ENCODE measurements at places on chromosomes 6 and 20.

GRCh38 chr6:43125119-43125518 lies 46.0 kb upstream of the SRF start:
- DNase-seq, result no peak

DNA sequence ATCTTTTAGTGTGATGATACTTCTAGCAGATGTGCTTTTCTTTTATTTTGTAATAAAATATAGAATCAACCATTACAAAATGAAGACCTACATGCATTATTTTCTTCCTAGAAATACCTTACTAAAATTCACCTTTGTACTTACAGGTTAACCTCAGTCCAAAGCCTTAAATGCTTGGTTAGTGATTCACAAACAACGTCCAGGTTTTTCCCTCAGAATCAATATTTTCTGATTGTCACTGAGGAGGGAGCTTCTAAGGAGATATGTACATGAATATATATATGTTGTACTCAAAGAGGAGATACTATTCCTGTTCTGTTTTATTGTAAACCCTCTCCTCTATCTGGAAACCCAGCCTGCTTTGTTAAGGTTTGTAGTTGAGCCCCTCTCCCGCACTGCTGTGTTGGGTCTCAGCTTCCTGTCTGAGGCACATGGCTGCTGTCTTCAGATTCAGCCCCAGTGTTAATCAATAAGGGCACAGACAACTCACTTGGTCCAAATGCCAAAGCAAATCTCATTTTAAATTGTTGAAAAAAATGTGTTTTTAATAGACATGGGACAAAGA lies 33.9 kb upstream of the HS3ST5 start:
- DNase-seq, result no peak

DNA sequence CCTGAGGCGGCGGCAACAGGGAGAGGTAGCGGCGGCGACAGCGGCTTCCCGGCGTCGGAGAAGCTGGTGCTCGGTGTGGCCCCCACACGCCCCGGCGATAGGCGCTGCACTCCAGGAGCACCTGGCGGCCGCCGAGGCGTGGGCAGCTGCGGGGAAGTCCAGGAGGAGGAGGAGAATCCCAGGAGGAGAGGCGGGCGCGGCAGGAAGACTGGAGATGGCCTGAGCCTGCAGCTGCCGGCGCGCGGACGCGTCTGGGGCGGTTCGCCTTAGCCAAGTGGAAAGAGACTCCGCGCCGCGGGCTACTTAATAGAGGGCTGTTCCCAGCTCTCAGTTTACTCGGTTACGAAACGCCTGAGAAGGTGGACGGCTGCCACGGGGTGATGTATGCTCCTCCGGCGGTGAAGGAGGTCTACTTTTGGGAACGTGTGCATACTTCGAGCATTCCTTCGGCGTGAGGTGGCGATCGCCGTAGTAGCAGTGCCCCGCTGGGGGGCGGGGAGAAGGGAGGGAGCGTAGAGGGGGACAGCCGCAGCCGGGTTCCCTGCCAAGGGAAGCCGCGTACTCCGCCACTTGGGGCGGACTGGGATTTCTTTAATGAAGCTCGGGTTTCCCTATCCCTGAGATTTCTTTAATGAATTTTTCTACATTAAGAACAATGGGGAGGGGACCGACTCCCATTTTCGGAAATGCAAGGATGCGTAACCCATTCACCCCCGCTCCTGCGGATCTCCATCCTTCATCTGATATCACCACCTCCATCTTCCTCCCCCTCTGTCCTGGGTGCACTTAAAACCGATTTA lies at the start of gene COL12A1:
TSS of gene COL12A1 (minus strand) at position 278 of the 800 bp plus-strand sequence. CDS start 3,261 bp downstream, outside the sequence.
- DNase-seq, result peak; percentile 53

DNA sequence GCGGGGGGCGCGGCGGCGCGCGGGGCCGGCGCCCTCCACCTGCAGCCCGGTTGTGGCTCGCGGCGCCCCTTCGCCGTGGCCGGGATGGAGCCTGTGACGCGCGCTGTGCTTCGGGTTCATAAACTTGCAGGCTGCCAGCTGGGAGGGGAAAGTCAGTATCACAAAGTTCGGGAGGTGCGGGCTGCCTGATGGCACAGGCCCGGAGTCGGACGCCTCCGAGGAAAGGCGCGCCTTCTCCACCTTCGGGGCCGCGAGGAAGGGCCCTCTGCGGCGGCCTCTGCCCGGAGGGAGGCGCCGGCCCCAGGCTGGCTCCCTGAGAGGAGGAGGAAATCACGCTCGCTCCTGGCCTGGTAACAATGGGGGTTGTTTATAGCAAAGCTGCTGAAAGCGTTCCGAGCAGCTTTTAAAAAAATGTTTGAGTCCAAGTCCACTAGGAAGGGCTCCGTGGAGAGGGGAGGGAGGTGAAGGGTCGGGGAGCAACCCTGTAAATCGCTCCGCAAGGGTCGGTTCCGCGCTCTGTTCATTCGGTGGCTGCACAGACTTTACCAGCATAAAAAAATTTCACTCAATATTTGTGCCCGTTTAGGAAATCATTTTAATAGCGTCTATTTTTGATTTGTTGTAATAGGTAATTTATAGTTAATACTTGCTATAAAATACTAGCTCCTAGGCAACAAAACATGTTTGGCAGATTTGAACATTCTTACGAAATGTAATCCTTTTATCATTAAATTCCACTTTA lies 1.0 kb downstream of the AFDN start:
- peak; percentile 57 for DNase-seq

DNA sequence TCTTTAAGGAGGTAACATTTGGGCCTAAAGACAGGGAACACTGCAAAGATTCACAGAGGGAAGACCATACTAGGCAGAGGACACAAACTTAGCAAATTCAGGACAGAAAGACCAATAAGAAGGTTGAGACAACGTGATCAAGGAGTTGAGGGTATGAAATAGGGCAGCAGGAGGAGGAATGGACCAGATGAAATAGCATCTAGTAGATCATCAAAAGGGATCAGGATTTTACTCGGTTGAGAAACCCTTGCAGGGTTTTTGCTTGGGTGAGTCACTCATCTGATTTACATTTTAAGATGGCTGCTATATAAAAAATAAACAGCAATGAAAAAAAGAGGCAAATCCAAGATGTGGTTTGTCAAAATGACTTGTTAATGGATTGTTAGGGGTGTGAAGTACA lies 4.7 kb downstream of the BCLAF1 start:
- no peak for DNase-seq

DNA sequence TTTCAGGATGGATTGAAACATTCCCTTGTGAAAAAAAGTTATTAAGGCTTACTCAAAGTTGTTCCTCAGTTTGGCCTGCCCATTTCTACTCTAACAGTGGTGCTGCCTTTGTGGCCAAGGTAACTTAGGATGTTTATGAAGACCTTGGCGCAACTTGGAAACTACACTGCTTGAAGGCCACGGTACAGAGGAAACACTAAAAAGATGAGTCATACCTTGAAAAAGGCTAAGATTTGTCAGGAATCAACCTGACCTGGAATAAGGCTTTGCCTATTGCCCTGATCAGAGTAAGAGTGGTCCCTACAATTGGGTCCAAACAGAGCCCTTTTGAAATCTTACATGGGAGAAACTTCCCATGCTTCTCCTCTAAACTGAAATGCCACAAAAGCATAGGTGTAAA lies 119.9 kb upstream of the MOCS1 start:
- DNase-seq, result no peak
